ENCODE measurements at places on chromosomes 12 and 14.

DNA sequence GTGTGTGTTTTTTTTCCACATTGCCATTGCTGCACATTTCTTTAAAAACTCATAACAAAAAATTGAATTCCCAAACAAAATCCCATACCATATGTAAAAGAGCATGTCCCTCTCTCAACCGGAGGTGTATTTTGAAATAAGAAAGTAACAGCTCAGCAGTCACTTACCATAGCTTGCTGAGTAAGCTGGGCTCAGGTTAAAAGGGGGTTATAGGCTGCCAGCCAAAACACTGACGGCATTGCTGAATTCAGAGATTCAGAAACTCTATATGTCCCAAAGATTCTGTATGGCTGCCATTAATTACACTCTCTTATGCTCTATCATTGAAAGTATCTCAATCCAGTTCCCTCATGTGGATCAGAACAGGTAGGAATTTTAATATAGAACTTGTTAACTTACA is 276.0 kb downstream of the FOXG1 start:
- no peak for DNase-seq

- DNase-seq, result no peak
Measured at GRCh38 chr14:65251213-65251612, 148.9 kb upstream of the MAX start.

- DNase-seq, result no peak
Measured at GRCh38 chr12:88566430-88566829, 13.8 kb downstream of the KITLG start.

DNA sequence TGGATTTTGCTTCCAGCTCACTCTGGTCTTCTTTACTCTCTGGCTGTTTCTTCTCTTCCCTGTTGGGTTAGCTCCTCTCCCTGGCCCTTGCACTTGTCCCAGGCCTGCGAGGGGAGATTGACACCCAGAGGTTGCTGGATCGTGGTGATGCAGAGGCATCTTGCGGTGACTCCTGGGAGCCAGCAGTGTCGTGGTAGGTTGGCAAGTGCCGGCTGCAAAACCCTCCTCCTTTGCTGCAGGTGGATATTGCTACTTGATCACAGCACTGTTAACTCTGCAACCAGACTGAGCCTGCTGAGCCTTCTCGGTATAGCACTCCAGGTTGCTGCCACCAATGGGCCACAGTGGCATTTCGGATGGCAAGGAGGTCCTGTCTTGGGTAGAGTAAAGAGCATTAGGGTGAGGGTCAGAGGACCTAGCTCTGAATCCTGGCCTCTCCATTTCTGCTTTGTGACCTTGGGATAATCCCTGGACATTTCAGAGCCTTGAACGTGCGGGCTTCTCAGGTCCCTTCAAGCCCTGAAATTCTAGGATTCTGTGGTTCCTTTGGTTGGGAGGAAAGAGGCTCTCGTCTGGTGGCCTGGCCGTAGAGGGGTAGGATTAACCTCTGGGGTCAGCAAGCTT is 87.4 kb downstream of the TSPAN9 start:
- no peak for DNase-seq

DNA sequence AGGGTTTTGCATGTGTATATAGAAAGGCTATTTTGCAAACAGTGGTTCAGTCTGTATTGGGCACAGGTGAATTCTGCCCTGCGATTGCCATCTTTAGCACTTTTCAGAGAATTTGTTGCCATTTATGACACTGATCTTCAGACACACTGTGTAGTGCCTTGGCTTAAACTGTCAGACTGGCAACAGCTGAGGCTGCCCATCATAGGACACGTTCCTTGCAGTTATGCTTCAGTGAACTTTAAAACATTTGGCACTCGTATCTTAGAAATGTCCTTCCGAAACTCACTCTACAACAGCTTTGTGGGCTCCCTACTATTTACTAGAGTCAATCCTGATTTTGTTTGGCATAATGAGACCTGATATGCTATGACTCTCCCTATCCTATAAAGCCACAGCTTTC is 29.1 kb downstream of the AP5M1 start:
- no peak for DNase-seq

GRCh38 chr12:52690351-52691075 is 10.3 kb upstream of the KRT1 start:
- DNase-seq, result no peak

DNA sequence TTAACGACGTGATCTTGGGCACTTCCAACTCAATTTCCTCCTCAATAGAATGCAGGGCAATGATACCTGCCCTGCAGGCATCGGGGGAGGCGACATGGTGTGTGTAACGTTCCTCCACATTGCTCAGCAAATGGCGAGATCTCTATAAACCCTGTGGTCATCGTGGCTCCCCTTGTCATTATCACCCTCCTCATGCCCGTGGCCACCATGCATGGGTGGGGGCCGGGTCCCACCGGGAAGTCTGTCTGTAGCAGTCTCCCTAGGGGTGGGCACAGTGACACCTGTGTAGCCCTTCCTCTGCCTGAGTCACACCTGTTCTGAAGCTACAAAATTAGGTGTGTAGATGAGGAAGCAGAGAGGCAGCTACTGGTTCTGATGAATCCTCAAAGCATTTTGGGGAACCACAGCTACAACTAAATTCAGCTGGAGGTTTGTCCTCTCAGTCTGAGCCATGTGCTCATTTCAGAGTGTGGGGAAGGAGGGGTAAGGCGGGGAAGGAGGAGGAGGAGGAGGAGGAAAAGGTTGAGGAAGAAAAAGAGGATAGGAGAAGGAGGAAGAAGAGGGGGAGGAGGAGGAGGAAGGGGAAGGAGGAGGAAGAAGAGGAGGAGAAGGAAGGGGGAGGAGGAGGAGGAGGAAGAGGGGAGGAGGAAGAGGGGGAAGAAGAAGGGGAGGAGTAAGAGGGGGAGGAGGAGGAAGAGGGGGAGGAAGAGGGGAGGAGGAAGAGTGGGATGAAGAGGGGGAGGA is 11.0 kb upstream of the CACNA2D4 start:
- DNase-seq, result no peak

GRCh38 chr12:57989838-57990237 is 48.5 kb downstream of the ATP23 start:
- DNase-seq, result no peak

DNA sequence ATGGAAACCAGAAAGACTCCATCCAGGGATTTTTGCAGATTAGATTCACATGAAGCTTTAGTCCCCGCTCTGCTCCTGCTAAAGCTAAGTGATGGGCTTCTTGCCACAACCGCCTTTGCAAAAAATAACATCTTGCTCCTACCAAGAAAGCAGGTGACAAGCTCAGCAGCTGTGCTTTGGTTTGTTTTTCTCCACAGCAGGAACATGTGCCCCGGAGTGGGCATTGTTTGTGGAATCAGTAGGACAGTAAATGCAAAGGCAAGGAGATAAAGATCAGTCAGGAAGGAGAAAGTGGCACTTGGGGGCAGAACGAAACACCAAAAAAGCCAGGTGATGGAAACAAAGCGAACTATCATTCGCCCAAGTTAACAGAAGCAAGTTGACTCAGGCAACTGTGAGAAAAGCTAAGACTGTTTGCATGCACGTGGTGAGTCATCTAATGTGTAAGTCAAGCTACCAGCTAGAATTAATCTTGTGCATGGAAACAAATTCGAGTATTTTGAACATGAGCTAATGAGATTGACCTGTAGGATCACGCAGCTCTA is 165.5 kb upstream of the PLXNC1 start:
- DNase-seq, result no peak

- DNase-seq, result no peak
Measured at GRCh38 chr14:78805570-78805969, 635.4 kb downstream of the NRXN3 start.

- no peak for DNase-seq
Measured at GRCh38 chr12:607541-608001, 55.7 kb downstream of the NINJ2 start.

DNA sequence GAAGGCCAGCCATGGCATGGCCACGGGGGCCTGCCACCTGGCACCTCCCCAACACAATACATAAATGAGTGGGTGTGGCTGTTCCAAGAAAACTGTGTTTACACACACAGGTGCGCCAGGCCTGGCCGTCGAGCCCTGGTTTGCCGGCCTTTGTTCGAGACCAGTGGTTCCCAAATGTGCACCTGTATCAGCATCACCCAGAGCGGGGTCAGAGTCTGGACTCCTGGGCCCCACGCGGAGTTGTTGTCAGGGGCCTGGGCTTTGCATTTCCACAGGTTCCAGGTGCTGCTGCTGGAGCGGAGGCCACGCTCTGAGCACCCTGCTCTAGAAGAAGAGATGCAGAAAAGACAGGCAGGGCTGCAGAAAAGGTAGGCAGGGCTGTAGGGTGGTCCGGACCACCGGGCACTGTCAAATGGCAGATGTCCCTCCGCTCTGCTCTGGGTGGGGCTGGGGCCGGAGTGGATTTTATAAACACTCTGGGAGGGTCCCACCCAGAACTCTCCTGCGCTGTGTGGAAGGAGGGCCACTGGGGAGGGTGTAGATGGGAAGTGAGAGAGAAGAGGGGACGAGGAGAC is 4.2 kb upstream of the ASPG start:
- DNase-seq, result no peak

DNA sequence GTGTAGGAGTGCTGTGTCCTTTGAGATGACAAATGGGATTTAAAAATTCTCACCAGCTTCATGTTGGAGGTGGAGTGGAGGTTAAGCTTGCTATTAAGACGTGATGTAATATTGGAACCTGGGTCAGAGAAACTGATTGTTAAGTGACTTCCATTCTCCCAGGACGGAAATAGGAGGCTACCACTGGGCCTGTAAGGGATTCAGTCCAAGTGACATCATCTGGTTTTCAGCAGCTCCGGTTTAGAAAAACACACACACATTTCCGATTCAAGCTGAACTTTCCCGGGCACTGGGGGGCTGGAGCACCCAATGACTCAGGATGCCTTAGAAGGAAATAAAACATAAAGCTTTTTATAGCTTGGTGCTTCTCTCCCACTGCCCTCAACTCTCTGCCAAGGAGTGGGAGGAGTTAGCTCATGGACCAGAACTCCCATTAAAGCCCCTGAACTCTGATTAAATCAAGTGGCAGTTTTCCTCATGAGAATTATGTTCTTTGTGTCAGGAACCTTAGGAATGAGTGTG is 12.4 kb downstream of the CALM1 start:
- DNase-seq, result peak; percentile 92

GRCh38 chr12:331287-331686 is 57.8 kb downstream of the KDM5A start:
- no peak for DNase-seq

- DNase-seq, result no peak
Measured at GRCh38 chr12:39467432-39467870, 24.5 kb upstream of the KIF21A start.

DNA sequence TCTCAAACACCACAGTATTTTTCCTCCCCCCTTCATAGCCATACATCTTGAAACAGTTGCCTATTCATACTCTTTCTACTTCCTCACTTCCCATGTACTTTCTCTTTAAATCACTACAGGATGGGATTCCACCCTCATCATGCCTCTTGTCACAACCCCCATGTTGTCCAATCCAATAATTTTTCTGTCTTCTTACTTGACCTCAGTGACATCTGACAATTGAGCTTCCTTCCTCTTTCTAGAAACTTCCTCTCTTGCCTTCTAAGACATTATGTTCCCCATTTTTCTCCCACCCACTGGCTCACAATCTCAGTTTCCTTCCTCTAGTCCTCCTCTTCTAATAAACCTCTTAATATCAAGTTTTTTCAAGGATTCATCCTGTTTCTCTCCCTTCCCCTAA is 5.3 kb downstream of the C2CD5 start:
- no peak for DNase-seq

GRCh38 chr12:94561943-94562411 is 88.4 kb downstream of the TMCC3 start:
- DNase-seq, result no peak

DNA sequence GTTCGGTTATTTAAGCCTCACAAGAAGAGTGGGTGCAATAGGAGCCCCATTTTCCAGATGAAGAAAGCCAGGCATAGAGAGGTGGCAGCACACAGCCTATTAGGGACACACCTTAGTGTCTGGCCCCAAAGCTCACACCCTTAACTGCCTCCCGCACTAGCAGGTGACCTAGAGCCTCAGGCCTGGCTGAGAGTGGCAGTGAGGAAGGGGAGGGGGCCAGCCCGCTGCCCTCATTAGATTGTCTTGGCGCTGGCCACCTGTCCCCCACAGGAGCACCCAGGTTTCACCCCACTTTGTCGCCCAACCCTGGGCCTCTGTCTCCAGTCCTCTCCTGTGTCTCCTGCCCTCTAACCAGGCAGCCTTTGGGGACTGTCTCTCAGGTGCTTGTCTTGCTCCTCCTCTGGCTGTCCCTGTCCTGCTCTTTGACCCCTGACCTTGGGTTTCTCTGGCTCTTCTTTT is 18.5 kb upstream of the PGF start:
- DNase-seq, result no peak

DNA sequence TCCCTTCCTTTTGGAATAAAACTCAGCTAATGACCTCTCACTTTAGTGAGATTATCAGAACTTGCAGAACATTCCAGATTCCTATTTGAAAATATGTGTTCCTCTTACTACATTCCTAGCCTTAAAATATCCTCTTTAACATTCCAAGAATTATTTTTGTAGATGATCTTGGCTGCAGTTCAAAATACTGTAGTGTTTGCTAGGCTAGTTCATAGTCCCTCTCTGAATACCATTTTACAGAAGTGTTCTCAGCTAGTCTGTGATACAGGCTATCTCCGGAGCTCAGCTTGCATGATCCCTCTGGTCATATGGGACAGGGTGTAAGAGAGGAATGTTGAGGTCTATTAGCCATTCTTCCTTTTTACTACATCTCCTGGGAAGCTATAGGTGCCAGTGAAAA is 17.6 kb upstream of the GPR33 start:
- no peak for DNase-seq
